ENCODE measurements at places on chromosomes 6 and 20.

DNA sequence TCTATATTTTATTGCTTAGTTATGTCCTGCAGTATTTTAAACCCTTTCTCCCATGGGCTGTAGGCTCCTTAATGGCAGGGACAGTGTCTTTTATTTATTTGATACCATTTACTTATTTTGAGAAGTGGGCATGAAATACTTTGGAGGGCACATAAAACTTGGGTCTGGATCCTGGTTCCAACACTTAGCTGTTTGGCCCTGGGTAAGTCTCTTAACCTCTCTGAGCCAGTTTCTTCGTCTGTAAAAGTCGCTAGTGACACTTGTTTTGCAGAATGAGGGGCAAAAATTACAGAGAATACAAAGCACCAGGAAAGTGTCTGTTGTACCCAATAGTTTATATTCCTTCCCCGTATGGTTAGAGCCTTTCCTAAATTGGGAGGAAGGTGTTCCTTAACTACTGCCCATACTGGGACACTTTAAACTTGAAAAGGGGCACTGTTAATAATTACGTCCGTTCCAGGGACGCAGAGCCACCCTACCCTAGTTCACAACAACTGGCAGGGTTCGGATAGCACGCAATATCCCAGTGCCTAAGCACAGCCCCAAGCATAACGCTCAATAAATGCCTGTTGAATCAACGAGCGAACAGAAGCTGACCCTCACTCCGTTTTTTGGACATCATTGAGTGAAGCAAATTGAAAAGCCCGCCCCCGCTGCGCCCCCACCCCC lies 6.0 kb upstream of the ARMC12 start:
- DNase-seq = no peak

DNA sequence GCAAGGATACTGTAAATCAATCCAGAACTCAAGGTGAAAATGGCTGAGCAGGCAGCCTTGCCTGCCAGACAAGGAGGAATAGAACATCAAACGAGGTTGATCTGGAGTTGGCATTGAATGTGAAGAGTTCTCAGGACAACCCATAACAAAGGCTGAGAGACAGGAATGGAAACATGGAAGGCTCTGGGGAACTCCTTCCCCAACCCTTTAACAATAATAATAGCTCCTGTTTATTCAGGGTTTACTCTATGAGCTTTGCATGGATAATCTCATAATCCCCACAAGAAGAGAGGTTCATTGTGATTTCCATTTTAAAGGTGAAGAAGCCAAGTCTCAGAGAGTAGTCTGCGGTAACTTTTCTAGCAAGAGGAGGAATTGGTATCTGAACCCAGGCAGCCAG lies 151.7 kb downstream of the SOD2 start:
- DNase-seq = no peak

GRCh38 chr6:122461885-122462284 lies 9.7 kb downstream of the SERINC1 start:
- no peak for DNase-seq

- no peak for DNase-seq
Measured at GRCh38 chr6:165799391-165800153, 136.5 kb upstream of the PDE10A start.

DNA sequence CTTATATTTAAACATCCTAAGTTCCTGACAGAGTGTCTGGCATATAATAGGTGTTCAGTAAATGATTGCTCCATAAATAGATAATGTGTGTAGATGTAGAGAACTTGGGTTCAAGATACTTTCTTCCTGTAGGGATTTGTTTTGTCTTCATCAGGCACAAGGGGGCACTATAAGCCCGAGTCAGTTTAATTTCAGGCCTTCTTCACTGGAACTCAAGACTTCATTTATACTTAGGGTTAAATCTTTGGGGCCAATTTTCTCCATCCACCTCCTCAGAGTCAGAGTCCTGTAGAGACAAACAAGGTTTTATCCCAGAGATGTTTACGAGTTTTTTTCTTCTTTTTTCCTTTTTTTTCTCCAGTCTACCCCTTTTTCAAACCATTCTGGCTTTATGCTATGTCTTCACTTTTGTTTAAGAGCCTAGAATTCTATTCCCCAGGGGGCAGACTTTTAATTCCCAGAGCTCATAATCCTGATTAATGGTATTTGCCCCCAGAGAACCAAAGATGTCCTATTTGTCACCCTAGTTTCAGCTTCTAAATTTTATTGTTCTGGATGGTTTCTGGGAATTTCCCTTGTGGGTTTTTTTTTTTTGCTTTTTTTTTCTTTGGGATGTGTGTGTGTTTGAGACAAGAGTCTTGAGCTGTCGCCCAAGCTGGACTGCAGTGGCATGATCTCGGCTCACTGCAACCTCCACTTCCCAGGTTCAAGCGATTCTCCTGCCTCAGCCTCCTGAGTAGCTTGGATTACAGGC lies 88.4 kb downstream of the HFE start:
- DNase-seq = no peak

- DNase-seq = no peak
Measured at GRCh38 chr6:40719671-40720374, 132.7 kb upstream of the LRFN2 start.

DNA sequence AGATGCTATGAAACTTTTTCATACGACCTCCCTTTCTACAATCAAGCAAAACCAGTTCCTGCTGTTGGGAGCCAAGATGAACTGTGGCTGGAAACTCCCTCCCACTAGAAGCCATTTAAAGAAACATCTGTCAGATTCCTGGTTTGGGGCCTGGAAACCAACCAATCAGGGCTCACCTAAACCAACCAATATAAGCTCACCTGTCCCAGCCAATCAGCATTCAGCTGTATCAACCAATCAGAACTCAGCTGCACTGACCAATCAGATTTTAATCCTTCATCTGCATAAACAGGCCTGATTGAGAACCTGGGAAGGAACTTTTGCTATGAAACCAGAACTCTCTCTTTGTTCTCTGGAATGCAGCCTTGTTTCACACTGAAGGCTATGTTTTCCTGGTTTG lies 42.4 kb downstream of the SNX14 start:
- no peak for DNase-seq

GRCh38 chr20:5096463-5096862 lies 23.3 kb downstream of the PCNA start:
- no peak for DNase-seq

GRCh38 chr6:157708933-157709332 lies 114.1 kb upstream of the SNX9 start:
- no peak for DNase-seq

- no peak for DNase-seq
Measured at GRCh38 chr6:134049586-134049985, 2.8 kb downstream of the SLC2A12 start.

GRCh38 chr6:20770773-20771172 lies 236.5 kb downstream of the CDKAL1 start:
- DNase-seq = no peak

DNA sequence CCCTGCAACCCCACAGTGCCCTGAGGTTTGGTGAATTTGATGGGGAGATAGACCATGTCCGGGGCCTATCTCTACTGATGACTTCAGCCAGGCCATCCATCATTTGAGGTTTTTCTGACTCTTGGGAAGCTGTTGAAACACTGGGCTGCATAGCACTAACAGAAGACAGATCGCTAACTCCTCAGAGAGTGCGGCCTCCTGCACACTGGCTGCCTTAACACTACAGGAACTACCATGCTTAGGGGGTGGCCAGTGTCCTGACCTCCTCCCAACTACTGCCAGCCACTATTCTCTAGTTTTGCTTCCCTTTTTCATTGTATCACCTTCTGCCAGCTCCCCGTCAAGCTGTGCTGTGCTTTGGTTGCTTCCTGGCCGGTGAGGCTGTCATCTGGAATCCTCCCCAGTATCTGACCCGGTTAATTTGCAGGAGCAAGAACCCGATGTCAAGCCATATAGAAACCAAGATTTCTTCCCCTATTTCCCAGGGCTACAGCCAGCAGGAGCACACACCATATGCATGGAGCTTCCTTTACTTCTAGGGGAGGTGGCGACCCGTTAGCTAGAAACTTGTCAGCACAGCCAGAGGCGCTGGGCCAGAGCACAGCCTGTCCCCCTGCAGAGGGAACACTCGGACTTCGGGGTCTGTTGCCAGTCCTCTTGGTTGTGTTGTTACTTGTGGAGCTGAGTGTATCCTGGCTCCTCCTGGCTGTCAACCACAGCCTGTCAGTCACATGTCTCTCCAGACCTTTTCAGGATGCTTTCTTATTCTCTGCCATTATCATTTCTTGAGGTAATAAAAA lies 57.3 kb upstream of the TRAF3IP2 start:
- DNase-seq = no peak

GRCh38 chr6:87378947-87379346 lies 28.8 kb upstream of the CFAP206 start:
- no peak for DNase-seq

GRCh38 chr6:95017922-95018321 lies 559.4 kb upstream of the MANEA start:
- no peak for DNase-seq

GRCh38 chr6:129623008-129623732 lies 86.8 kb downstream of the ARHGAP18 start:
- DNase-seq = no peak

- no peak for DNase-seq
Measured at GRCh38 chr20:10646006-10646405, 27.8 kb downstream of the JAG1 start.

- no peak for DNase-seq
Measured at GRCh38 chr6:81996414-81996813, 243.9 kb upstream of the TENT5A start.

DNA sequence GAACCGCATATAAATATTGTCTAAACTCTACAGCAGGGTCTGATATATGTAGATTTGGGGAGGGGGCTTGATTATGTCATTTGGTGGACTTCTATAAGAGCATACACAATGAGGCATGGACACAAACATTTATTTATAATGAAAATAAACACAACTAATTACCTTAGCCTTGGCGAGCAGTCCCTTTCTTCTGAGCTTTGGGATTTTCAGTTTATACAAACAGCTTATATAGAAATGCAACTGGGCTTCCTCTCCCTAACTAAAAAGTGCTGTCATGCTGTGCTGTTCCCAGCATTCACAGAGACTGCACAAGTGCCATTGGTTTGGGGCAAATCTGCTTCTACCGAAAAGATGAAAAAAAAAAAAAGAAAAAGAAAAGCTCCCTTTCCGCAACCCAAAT lies 69.9 kb downstream of the AKAP12 start:
- no peak for DNase-seq

- DNase-seq = no peak
Measured at GRCh38 chr6:130113201-130113710, 94.9 kb downstream of the L3MBTL3 start.

GRCh38 chr6:81668615-81669047 lies 83.8 kb downstream of the TENT5A start:
- DNase-seq = no peak

- no peak for DNase-seq
Measured at GRCh38 chr6:167797476-167798265, 29.0 kb upstream of the AFDN start.

DNA sequence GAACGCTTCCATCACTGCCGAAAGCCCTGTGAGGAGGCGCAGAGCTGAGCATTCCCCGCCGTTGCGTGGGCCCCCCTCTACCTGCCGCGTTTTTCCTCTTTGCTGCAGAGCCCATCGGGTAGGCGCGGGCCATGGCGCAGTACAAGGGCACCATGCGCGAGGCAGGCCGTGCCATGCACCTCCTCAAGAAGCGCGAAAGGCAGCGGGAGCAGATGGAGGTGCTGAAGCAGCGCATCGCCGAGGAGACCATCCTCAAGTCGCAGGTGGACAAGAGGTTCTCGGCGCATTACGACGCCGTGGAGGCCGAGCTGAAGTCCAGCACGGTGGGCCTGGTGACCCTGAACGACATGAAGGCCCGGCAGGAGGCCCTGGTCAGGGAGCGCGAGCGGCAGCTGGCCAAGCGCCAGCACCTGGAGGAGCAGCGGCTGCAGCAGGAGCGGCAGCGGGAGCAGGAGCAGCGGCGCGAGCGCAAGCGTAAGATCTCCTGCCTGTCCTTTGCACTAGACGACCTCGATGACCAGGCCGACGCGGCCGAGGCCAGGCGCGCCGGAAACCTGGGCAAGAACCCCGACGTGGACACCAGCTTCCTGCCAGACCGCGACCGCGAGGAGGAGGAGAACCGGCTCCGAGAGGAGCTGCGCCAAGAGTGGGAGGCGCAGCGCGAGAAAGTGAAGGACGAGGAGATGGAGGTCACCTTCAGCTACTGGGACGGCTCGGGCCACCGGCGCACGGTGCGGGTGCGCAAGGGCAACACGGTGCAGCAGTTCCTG lies 693 bp downstream of the FAM50B start:
- DNase-seq = no peak

GRCh38 chr20:46774236-46774635 lies 64.8 kb downstream of the SLC2A10 start:
- DNase-seq = no peak

- no peak for DNase-seq
Measured at GRCh38 chr6:154222716-154223115, 133.9 kb downstream of the IPCEF1 start.

- no peak for DNase-seq
Measured at GRCh38 chr20:23669327-23669726, 19.5 kb downstream of the CST4 start.

DNA sequence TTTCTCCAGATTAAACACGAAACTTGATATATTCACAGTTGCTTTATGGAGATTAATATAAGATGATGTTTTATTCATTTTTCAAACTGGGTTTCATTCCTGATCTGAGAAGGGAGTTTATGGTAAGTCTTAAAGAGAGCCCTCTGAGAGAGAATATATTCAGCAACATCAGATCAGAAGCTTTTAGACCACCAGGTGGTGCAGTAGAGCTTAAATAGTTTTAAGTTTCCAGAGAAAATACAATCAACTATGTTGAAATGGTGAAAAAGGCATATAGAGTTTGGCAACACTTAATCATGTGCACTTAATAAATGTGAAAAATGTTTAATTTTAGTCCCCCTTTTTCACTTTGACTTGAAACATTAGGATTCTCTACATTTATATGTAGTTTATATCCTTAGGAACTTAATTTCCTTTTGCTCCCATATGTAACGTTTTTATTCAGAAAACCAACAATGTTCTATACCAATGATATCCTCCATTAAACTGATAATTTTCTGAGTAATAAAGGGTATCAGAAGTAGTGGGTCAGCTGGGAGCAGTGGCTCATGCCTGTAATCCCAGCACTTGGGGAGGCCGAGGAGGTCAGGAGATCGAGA lies 86.4 kb upstream of the CLDN20 start:
- no peak for DNase-seq

DNA sequence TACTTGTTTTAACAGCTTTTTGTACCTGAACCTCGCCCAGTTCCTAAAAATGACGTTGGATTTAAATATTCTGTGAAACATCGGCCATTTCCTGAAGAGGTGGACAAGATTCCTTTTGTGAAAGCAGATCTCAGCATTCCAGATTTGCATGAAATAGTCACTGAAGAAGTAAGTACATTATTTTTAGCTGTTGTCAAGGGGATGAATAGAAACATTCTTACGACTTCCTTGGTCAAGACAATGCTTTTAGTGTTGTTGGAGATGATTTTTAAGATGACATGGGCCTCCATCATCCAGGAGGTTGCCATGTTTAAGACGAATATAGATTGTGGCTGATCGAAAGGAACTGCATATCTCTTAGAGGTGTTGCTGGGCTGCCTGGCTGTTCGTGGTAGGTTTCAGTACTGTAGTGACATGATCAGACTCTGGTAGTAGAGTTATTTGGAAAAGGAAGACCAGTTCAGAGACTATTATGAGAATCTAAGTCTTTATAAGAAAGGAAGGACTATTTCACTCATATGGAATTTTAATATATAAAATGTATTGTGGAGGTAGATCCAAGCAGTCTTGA lies 29.9 kb upstream of the ADIG start:
- DNase-seq = no peak

- DNase-seq = no peak
Measured at GRCh38 chr6:95636552-95637431, 59.5 kb downstream of the MANEA start.

- DNase-seq = no peak
Measured at GRCh38 chr6:113338644-113339043, 518.5 kb upstream of the MARCKS start.

GRCh38 chr6:89731924-89732567 lies 87.5 kb downstream of the MDN1 start:
- no peak for DNase-seq
